Camera-type eye (tissue), 1 donor: ENCODE measurements at places on chromosomes 2 and 18. TPM values are rescaled to one million over a fixed set of nuclear protein-coding genes. Genes with fewer than 3 reads are reported as not detected.

ILKAP gene
- total RNA-seq: 38.9 TPM

DNER gene
- 83.2 TPM for total RNA-seq

NEUROD1 gene
- total RNA-seq: 188 TPM

SNTG2 gene
- total RNA-seq: 1.7 TPM

RAB17 gene
- total RNA-seq: 0.99 TPM

NPHP1 gene
- total RNA-seq: 8.8 TPM

PRKAG3 gene
- total RNA-seq: 1.5 TPM

TTR gene
- 86.6 TPM for total RNA-seq

NRP2 gene
- total RNA-seq: 53.5 TPM

ZCCHC2 gene
- 25.6 TPM for total RNA-seq

ARMC9 gene
- 63.1 TPM for total RNA-seq

DDX18 gene
- 86.4 TPM for total RNA-seq

SPHKAP gene
- total RNA-seq: 8.7 TPM

CXCR2 gene
- total RNA-seq: 0.99 TPM

IL1RL2 gene
- 1.4 TPM for total RNA-seq
